Activated CD8-positive, alpha-beta memory T cell treated with anti-CD3 and anti-CD28 coated beads for 24 hours (primary cell): ENCODE measurements at places on chromosomes 7 and 10.

- no peak for DNase-seq
These were observed 155.4 kb downstream of the NEURL1 start for GRCh38 chr10:103648636-103649532.

GRCh38 chr7:81692146-81692905 is 77.5 kb downstream of the HGF start:
- no peak for DNase-seq

GRCh38 chr10:3476640-3477448 is 304.3 kb upstream of the PITRM1 start:
- DNase-seq, result no peak

- DNase-seq, result no peak
These were observed 175.8 kb downstream of the VTI1A start for GRCh38 chr10:112622786-112623185.

DNA sequence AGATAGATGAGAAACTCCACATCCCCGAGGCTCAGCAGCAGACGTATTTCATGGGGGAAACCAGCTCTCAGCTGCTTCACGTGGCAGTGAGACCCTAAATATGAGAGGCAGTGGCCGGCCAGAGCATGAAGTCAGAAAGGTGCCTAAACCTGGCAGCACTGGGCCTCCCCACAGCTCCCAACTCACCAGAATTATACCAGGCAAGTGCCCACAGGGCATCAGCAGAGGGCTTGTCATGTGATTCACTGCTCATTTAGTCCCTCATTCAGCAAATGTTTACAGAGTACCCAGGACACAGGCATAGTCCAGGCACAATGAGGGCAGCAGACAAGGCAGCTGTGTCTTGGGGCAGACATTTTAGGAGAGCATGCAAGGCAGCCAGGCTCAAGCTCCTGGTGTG is 212.6 kb downstream of the PTPRN2 start:
- no peak for DNase-seq

DNA sequence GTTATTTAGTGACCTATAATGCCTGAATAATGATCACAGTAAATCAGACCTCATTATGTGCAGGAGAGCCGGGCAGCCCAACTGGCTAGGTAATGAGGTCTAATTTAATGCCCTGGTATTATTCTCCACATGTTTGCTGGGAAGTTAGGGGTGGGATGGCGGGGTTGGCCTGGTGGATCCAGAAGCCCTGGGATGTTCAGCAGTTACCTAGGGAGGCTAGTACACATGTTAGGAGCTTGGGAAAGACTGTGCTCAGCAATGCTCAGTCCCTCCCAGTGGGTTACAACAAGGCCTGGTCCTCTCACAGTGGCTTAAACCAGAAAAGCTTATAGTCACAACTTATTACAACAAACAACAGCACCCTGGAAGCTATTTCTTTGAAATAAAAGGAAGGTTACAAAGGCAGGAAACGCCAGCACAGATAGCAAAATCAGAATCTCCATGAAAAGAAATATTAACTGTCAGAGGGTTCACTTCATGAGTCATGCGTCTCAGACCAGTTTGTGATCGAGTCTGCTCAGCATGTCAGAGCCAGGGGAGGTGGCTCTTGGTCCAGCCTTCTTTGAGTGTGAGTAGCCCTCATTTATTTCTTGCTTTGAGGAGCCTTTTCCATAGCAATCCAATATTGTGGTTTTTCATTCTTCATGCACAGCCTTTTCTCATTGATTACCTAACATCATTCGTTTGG is 418.6 kb upstream of the NPVF start:
- DNase-seq, result no peak

DNA sequence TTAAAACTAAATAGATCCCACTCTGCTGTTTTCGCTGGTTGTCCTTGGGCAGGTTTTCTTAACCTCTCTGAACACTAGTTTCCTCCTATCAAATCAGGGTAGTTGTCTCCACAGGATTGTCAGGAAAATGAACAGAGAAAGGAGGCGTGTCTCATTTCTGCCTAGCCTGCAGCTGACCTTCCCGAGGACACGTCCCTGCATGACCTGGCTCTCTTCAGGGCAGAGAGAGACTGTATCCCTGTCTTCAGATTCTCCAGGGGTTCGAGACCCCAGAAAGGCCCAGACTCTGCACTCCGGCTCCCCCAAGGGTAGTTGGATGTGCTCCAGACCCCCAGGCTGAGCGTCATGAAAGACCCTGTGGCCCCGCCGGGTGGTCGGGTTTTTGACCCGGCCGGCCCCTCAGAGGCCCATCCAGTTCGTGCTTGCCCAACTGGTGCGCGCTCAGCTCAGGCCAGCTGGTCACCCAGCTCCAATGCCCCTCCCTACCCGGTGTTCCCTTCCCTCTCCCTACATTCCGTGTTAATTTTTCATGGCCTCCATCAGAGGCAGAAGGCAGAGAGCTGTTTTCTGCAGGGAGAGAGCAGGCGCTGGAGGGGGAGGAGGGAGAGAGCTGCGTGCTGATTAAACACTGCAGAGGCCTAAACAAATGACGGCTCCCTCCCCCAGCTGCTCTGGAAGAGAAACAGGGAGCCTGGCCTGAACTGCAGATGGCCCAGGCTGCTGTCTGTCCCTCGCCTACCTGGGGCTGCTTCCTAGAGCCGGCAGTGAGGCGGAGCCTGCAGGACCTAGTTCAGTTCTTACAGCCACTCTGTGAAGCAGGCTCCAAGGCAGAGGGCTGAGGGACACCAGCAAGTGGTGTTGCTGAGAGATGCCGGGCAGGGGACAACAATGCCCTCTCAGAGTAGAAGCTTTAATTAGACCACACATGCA is 86.2 kb upstream of the PPIF start:
- no peak for DNase-seq

GRCh38 chr7:16785846-16786245 is 19.0 kb downstream of the AGR2 start:
- no peak for DNase-seq

DNA sequence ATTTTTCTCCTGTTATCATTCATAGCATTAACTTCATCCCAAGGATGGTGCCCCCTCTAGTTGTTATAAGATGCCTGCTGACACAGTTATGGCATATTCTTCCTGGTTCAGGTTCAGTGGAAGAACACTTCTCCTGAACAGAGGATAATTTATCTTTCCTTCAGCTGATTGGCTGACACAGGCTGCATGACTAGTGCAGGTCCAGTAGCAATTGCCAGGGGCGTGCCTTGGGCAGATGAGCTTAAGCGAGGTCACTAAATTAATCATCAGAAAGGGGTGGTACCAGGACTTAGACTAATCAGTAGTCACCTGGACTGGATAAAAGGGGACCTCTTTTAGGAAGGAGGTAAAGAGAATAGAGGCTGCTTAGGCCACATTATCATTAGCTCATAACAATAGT is 42.3 kb downstream of the BZW2 start:
- no peak for DNase-seq

- DNase-seq, result no peak
These were observed 901.4 kb downstream of the PCDH15 start for GRCh38 chr10:53899463-53900160.

GRCh38 chr10:72248468-72249151 is 25.1 kb upstream of the DDIT4 start:
- peak; percentile 83 for DNase-seq

DNA sequence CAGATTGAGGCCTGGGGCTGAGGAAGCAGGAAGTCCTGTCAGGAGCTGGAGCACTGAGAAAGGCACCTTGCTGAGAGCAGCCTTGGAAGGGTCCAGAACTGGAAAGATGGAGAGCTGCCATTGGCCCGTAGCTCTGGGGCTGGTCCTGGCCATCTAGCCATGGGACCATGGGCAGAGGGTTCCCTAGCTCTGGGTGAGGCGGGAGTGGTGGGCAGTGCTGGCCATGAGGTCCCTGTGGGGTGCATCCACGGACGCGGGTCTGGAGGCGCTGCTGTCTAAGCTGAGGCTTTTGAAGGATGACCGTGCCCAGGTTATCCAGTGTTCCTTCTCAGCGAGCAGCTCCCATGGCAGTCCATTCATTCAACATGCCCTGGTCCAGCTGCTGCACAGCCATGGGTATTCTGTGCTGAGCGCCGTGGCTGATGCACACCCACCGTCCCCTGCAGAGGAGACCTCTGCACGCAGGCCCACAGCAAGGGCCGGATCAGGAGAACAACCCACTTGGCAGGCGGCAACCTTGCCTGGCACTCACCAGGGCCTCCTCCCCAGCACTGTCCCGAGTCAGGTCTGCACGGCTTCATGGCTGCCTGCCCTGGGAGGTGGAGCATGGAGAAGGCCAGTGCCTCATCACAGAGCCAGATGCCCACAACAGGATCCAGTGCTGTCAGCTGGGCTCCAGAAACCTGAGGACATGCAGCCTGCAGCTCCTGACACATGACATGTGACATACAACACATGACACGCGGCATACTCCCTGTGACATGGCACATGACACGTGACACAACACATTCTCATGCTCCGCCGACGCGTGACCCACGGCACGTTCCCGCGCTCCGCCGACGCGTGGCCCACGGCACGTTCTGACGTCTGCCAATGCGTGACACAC is 121.9 kb downstream of the INPP5A start:
- DNase-seq, result no peak

DNA sequence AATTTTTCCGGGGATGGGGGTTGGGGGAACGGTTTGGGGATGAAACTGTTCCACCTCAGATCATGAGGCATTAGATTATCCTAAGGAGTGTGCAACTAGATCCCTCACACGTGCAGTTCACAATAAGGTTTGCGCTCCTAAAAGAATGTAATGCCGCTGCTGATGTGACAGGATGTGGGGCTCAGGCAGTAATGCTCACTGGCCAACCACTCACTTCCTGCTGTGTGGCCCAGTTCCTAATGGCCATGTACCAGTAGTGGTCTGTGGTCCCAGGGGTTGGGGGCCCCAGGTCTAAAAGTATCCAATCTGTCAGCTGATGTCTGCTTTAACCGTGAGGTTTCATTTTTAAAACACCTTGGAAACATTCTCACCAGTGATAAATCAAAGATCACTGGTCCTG is 2.2 kb downstream of the STN1 start:
- DNase-seq, result peak; percentile 69

- DNase-seq, result no peak
These were observed 993 bp upstream of the SND1 start for GRCh38 chr7:127650847-127651555.

- no peak for DNase-seq
These were observed 98.4 kb upstream of the HABP2 start for GRCh38 chr10:113454341-113455061.

DNA sequence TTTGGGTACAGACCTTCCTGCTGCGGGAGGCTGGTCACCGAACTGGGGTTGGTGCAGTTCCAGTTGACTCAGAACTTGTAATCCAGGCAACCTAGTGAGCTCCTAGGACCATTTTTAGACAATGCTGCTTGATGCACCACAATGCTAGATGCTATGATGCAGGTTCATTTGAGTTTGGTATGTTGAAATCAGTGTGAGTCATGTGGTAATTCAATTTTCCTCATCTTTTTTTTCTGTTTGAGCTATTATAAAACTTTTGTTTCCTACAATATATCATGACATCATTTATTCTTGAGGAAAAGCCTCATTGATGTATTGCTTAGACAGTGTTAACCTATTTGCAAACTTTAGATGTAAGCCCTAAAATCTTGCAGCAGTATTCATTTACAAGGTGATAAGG is 40.9 kb upstream of the MTPN start:
- no peak for DNase-seq

DNA sequence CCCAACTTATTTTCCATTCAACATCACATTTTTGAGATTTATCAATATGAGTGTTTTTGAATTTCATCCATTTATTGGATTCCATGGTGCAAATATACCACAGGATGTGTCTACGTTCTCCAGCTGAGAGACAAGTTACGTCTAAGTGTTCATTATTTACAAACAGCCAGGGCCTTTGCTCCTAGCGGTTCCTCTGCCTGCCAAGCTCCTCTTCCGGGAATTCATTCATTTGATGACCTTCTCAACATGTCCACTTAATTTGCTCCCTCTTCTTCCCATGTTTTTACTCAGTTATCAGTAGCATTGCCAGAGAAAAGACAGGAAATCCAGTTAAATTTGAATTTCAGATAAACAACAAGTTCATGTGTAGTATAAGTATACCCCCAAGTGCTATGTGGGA is 321.7 kb downstream of the PRPF18 start:
- no peak for DNase-seq

GRCh38 chr10:22605168-22605567 is 109.2 kb downstream of the PIP4K2A start:
- DNase-seq, result no peak

GRCh38 chr7:139582130-139582650 is 58.7 kb downstream of the CLEC2L start:
- DNase-seq, result no peak

GRCh38 chr10:86655173-86655540 is 810 bp downstream of the OPN4 start:
- no peak for DNase-seq

GRCh38 chr7:31825576-31825975 is 138.6 kb downstream of the PPP1R17 start:
- DNase-seq, result no peak

DNA sequence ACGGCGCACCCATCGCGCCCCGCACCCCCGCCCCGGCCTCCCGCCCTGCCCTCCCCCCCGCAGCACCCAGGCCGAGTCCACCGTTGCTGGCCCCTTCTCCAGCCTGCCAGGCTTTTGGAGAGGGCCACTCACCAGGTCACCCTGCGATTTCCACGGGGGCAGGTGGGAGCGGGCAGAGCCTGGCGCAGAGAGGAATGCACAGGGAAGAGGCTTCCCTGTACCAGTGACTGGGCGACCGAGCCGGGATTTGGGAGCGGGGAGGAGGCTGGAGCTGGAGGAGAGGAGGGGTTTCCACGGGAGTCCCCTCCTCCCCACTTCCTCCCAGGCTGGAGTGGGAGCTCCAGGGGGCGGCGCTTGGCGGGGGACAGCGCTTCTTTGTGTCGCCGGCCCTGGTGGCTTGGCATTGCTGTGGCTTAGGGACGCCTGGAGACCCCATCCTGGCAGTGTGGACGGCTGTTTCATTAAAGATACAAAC is 19.3 kb downstream of the TCAF1 start:
- no peak for DNase-seq

GRCh38 chr7:128777156-128778123 is 1.8 kb upstream of the OPN1SW start:
- no peak for DNase-seq

DNA sequence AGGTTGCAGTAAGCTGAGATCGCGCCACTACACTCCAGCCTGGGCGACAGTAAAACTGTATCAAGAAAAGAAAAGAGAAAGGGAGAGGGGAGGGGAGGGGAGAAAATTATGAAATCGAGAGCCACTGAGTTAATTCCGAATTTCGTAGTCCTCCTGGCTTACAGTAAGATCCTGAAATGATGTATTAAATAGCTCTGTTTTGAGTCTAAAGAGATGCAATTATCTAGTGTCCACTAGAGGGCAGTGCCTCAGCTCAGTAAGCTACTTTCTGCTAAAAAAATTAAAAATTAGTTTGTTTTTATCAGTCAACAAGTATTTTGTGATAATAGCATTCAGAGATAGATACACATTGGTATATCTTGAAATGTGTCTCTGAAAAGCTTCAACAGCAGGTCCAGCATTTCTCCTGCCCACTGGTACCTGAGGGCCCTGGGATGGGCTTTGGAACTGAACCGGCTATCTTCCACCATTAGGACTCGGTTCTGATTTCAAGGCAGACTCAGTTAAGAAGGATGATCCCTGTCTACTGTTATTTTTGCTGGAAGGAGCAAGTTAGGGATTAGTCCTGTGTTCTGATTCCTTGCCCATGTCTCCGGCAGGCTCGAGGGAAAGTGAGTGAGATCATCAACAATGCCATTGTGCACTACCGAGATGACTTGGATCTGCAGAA is 19.5 kb downstream of the TSPAN33 start:
- no peak for DNase-seq
